EH (cell line): ENCODE measurements at places on chromosomes 11 and 22.

GRCh38 chr11:71181566-71181965, 70.8 kb downstream of the SHANK2 start:
- DNase-seq, result no peak

DNA sequence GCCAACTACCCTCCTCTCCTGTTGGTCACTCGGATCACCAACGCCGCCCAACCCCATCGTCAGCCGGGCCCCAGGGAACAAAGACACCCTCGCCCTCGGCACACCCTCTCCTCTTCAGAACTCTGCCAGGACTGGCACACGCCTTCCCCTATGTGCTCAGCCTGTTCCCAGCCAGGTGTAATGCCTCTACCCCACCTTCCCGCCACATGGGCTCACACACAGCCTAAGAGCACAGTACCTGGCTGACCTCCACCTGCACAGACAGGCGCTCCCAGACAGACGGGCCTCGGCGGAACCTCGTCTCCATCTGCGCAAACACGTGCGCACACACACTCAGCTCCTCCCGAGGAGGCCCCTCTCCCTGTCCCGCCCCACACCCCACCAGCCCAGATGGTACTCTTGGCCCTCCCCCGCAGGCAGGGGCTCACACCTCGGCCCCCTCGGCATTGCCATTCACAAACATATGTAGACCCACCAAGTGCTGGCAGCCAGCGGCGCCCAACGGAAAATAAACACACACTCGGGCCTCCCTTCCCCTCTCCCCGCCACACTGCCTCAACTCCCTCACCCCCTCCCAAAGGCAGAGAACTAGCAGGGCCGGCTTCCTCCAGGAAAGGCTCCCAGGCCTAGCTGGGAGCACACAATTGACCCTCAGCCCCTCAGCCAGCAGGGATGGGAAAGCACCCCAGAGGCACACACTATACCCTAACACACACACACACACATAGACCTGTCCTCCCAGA, 8.5 kb downstream of the ELFN2 start:
- DNase-seq, result no peak

DNA sequence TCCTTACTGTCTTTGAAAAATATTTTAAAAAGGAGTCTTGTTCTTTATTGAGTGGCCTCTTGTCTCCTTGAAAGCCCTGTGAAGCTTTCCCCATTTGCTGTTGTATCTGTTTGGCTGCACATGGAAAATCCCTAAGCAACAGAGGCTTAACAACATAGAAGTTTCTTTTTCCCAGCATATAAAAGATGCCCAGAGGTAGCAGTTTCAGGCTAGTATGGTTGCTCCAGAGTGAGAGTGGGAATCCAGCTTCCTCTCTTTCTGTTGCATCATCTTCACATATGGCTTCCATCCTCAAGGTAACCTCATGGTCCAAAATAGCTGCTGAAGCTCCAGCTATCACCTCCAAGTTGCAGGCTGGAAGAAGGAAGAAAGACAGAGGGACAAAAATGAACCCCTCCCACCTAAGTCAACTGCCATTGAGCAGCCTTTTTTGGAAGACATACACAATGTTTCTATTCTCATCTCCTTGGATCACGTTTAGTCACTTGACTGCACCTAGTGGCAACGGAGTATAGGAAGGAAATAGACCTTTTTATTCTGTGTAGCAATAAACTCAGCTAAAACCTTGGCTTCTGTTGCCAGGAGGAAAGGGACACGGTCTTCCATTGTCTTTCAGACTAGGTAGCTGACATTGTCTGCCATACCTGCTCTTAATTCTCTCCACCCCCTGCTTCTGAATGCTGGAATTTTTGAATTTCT, 5.3 kb downstream of the CSF2RB start:
- DNase-seq, result no peak

- DNase-seq, result no peak
Measured at GRCh38 chr11:12599408-12600143, 74.6 kb upstream of the TEAD1 start.

- peak; percentile 97 for DNase-seq
Measured at GRCh38 chr11:86719781-86720463, 47.5 kb upstream of the ME3 start.

DNA sequence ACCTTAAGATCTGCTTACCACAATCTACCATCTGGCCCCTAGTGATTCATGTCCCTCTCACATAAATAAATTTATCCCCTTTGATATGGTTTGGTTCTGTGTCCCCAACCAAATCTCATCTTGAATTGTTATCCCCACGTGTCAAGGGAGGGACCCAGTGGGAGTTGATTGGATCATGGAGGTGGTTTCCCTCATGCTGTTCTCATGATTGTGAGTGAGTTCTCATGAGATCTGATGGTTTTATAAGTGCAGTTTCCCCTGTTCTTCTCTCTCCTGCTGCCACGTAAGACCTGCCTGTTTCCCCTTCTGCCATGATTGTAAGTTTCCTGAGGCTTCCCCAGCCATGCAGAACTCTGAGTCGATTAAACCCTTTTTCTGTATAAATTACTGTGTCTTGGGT, 37.2 kb downstream of the OR2AG2 start:
- no peak for DNase-seq

DNA sequence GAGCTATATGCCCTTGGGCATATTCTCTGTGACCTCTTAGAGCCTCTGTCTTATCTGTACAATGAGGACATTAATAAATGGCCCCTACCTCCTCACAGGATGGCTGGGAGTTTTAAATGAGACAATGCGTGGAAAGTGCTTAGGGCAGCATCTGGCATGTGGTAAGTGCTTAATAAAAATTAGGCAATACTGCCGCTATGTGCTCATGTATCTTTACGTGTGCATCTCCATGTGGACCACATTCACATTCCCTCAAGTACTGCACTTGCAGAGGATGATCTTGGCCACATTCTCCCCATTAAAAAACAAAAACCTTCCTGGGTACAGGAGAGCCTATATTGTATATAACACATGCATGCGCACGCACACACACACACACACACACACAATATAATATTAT, 19.1 kb upstream of the BSX start:
- DNase-seq, result no peak

- DNase-seq, result no peak
Measured at GRCh38 chr22:49647627-49648026, 180.0 kb downstream of the BRD1 start.

DNA sequence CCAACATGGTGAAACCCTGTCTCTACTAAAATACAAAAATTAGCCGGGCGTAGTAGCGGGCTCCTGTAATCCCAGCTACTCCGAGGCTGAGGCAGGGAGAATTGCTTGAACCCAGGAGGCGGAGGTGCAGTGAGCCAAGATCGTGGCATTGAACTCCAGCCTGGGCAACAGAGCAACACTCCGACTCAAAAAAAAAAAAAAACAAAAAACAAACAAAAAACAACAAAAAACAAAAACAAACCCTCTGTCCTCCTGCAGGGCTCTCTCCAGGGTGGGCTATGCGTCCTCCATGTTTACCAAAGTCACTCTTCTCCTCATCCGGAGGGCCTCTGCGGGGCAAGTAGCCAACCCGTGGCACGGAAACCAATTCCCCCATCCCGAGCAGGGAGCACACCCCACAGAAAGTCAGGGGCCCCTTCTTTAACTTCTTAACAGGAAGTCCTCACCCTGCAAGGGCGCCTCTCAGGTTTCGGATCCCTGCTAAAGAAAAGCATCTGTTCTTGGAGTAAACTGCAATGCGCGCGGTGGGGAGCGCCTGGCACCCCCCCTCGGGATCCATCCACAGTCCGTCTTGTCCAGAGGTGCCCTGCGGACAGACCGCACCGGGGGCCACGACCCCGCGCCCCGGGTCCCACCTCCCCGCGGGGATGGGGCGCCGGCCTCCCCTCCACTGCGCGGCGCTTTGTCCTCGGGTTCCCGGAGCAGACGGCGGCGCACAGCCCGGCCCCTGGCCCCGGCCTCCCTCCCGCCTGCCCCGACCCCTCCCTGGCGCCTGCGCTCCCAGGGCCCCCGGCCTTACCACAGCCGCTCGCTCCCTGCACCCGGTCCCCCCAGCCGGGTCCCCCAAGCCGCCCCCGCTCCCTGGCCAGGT, 712 bp downstream of the CERK start:
- DNase-seq, result peak; percentile 42

DNA sequence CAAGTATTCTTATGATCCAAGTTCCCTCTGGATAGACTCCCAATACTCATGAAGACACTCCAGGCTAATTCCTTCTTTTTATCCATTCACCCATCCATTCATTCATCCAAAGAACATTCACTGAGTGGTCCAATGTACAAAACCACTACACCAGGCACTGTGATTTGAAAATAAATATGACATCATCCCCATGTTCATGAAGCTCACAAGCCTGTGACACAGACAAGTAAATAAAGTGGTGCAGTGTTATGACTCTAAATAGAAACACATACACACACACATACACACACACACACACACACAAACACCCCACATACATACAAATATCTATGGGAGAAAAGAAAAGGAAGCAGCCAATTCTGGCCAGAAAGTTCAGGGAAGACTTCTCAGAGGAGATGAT, 35.5 kb downstream of the MTMR2 start:
- DNase-seq, result no peak

- no peak for DNase-seq
Measured at GRCh38 chr11:111527279-111527678, 12.7 kb downstream of the HOATZ start.

GRCh38 chr11:101528541-101528940, 55.3 kb downstream of the TRPC6 start:
- no peak for DNase-seq

DNA sequence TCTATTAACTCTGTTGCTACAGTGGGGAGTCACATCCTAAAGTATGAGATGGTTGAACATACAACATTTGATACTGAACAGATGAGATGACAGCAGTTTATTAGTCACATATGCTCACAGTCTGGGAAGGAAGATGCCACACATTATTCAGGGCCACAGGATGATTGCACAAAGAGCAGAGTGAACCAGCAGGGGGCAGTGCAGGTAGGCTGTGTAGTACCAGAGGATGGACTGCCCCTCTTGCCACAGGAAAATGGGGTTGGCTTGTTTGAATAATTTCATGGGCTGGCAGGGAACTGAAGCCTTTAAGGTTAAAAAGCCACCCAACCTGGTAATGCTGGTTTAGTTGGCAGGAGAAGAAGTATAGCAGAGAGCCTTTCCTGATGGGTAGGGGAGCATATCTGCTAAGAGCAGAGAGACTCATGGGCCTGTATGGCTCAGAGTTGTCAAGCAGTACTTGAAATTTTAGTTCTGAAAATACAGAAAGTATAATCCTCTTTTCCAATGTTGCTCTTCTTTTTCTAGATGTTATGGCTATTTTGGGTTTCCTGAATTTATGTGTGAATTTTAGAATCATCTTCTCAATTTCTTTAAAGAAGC, 180.4 kb upstream of the B3GAT1 start:
- DNase-seq, result no peak

- peak; percentile 35 for DNase-seq
Measured at GRCh38 chr11:13761250-13761649, 92.8 kb downstream of the FAR1 start.

DNA sequence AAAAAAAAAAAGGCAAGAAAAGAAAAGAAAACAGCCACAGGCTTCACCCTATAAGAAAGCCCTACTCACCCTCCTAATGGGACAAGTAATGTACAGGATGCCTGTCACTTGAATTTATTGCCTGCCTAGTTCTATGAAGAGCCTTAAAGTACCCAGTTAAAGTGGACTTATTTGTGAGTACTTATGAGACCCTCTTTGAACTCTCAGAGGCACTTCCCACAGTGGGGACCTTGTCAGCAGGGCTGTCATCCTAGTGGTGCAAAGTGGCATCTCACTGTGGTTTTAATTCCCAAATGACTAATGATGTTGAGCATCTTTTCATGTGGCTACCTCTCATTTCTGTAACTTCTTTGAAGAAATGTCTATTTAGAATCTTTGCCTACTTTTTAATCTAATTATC, 41.8 kb upstream of the BARX2 start:
- DNase-seq, result no peak

DNA sequence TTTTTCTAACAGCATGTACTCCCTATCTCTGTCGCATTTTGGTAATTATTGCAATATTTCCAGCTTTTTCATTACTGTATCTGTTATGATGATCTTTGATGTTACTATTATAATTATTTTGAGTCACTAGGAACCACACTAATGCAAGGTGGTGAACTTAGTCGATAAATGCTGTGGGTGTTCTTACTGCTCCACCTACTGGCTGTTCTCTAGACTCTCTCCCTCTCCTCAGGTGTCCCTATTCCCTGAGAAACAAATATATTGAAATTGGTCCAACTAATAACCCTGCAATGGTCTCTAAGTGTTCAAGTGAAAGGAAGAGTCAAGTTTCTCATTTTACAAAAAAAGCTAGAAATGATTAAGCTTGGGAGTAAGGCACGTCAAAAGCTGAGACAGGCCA, 10.5 kb downstream of the ARL14EP start:
- peak; percentile 18 for DNase-seq

DNA sequence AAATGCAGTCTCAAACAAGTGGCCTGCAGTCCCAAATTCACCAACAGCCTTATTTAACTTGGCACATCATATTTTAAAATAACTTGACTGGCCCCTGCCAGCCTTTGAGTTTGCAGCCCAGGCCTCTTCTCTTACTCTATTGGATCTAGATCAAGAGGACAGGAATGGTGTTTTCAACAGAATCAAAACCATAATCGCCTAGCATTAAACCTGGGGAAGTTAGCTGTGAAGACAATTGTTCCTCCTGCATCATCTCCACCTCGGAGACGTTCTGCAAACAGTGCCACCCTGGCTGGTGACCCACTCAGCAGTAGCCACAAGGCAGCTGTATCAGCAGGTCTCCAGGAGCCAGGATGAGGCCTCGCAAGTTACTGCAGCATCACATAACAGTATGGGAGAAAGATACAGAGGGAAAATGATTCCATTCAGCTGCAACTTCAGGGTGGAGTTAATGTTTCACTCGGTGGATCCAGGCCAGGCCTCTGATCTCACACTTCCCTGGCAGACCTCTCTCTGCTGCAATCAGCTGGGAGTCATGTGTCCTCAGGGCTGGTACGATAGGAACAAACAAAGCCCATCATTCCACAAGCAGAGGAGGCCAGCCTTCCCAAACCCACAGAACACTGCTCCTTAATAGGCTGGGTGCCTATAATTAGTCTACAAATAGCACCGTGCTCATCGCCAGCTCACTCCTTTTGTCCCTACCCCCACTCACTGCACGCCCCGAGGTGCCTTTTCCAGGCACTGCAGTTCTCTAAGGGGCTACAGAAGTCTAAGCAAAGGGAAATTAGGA, 18.6 kb upstream of the SCN2B start:
- peak; percentile 72 for DNase-seq

GRCh38 chr11:111357150-111358037, 21.7 kb downstream of the POU2AF1 start:
- DNase-seq, result no peak

- no peak for DNase-seq
Measured at GRCh38 chr22:19730198-19730597, 6.9 kb downstream of the GP1BB start.

DNA sequence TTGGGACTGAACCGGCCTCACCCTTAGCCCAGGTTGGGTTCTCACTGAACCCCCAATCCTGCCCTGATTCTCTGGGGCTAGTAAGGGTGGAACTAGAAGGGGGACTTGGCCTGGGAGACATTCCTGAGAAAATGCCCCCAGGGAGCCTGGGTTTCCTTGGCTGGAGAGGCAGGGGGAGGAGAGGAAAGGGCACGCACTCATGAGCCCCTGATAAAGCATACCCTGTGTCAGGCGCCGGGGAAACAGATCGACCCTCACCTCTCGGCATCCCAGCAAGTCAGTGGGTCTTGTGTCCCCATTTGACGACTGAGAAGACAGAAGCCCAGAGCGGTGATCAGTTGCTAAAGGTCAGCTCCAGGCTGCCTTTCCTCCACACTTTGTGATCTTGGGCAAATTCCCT, 47.7 kb upstream of the RTL6 start:
- DNase-seq, result no peak

- no peak for DNase-seq
Measured at GRCh38 chr11:72209101-72209500, 7.5 kb upstream of the FOLR2 start.
